ENCODE measurements at places on chromosomes 2 and 18.

DNA sequence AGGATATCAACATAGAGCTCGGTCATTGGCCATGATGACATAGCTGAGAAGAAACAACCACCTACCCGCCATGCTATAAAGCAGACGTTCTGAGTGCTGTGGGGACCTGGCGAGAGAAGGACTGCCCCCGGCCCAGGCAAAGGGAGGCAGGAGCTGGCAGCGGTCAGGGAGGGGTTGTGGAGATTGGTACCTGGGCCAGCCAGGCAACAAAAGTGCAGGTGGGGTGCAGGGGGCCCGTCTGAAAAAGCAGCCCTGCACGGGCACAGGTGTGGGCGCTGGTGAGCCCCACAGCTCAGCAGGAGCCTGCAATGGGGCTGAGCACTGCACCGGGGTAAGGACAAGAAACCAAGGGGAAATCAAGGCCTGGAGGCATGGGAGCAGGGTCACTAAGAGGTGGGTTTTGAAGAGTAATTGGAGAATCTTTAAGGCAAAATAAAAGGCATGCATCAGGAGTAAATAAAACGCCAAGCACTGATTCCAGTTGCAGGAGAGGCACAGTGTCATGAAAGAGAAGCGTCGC is 464.0 kb downstream of the EIPR1 start:
- peak; percentile 43 for DNase-seq

GRCh38 chr2:88350331-88351248 is 101.9 kb downstream of the FOXI3 start:
- peak; percentile 87 for DNase-seq

- peak; percentile 77 for DNase-seq
Measured at GRCh38 chr2:168244318-168244717, 3.1 kb downstream of the STK39 start.

DNA sequence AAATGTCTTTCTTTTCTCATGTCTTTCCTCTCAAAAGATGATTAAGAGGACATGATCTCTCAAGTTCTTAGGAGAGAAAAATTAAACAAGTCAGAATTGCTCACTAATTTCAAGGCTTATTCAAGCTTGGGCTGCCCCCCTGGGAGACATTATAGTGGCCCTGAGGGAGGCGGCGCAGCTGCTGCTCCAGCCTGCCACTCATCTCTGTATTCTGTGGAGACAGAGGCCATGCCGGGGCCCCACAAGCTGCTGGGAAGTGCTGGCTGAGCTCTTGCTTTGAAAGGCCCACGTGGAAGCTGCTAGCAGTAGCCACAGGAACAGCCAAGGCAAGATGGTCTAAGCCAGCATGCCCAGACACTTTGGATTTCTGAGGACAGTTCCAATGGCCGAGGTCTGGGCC is 267.4 kb downstream of the LNPK start:
- no peak for DNase-seq

DNA sequence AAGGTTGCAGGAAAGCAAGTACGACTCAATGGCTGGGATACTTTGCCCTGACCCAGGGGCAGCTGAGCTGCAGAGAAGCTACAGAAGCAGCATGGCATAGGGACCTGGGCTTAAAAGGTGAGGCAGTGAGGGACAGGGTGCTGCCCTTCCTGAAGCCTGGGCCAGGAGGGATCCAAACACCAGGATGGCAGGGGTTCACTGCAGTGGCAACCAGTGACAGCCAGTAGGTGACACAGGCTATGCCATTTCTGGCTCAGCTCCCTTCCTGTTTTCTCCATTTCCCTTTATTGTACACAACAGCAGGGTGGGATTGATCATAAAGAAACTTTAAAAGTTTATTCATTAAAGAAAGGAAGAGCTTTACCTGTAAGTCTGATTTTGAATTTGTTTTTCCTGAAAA is 48.8 kb downstream of the CABYR start:
- DNase-seq: no peak

- no peak for DNase-seq
Measured at GRCh38 chr2:218332288-218332687, 24.4 kb upstream of the CATIP start.

DNA sequence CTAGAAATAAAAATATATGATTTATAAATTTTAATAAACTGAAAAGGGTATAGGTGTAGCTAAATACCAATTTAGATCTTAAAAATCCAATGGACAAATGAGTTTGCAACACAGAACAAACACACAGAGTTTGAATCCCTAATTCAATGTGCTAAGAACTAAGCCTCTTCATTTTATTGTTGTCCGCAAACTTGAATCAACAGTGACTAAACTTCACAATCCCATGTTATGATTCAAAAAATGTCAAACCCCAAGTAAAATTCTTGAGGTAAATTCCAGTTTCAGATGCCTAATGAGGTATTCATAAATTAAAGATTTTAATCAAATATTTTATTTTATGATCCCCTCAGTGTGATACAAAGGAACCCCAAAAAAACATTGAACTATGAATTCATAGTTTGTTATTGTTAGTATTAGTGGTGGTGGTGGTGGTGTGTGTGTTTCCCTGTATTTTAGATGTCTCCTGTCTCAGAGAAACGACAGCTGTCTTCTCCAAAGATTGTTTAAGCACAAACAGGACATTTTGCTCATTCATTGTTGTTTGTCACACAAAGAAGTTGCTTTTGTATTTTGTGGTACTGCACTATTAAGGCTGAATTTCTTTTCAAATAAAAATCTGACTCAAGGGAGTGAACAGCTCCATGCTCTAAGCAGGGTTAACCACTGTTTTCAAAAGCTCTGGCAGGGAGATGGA is 259.8 kb downstream of the OSR1 start:
- no peak for DNase-seq

DNA sequence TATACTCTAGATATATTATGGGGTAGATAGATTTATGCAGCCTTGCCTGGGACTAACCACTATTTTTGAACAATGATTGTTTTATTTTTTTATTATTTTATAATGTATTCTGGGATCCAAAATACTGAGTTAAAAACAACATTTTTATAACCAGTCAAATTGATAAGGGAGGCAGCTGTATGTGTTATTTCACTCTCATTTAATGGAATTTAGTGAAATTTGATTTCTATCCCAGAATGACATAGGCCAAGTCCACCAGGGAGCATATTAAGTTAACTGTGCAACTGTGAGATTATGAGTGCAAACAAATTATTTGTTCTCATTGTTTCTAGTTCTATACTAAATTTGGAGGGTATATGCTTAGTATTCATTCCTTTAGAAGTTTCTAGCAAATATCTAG is 553.6 kb upstream of the NRP2 start:
- DNase-seq: no peak

Measured in activated effector memory CD4-positive, alpha-beta T cell treated with anti-CD3 and anti-CD28 coated beads, Interleukin-2, amount 50 U/mL, for 16 hours (primary cell).